ENCODE measurements at places on chromosomes 3 and 15.

- DNase-seq: no peak
These were observed 57.9 kb upstream of the EPHB3 start for GRCh38 chr3:184503647-184504046.

- DNase-seq: no peak
These were observed 699.5 kb upstream of the CFAP20DC start for GRCh38 chr3:59749291-59749690.

GRCh38 chr3:187673012-187673411, 2.8 kb upstream of the SST start:
- DNase-seq: no peak

GRCh38 chr3:188085584-188086560, 68.1 kb upstream of the LPP start:
- DNase-seq: no peak

- DNase-seq: no peak
These were observed 15.0 kb downstream of the FRMD4B start for GRCh38 chr3:69370901-69371301.

DNA sequence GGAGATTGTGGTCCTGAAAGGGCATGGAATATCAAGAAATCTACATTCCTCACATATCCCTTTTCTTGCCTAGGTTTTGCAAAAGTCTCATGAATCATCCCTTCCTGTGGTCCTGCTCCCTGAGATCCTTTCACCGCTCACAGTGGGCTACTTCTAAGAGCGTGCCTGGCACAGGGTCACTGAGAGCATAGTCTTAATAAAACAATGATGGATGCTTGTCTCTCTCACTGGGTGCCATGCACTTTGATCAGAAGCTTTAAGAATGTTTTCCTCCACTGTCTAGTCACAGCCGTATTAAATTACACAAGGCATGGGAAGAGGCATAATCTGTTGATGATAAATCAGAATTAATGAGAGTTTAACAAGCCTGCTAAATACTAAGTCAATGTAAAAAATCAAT, 269.7 kb upstream of the ATP10A start:
- no peak for DNase-seq

DNA sequence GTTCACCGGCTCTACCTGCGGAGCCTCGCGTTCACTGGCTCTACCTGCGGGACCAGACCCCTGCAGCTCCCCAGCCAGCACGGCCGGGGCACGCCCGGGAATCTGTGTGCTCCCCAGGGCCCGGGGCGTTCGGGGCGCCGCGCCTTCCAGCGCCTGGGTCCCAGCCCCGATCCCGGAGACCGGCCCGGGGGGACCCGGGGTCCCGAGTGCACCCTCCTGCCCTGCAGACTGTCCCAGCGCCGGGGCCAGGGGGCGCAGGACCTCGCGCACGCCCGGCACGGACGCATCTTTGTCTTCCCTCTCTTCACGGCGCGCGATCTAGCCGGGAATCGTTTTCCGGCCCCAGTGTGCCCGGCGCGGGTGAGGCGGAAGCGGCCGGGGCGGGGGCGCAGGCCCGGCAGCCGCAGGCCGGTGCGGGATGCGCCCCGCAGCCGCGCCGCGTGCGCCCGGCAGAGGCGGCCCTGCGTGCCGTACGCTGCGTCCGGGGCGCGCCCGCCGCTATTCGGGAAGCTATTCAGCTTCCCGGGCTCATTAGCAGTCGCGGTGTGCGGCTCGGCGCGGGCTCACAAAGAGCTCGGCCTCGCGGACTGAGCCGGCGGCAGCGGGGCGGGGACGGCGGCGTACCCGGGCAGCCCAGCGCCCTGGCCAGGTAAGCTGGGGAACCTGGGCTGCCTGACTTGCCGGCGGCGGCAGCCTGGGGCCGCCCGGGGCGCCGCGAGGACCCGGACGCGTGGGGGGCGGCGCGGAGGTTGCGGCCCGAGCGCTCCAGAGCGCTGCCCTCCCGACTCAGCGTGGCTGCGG, at the start of gene APBA2:
APBA2 (plus strand) TSS at position 345 of the 801 bp plus-strand sequence. CDS start 167,911 bp downstream, outside the sequence.
- DNase-seq: peak; percentile 23

- no peak for DNase-seq
These were observed 385.3 kb downstream of the TBC1D5 start for GRCh38 chr3:17357035-17357710.

DNA sequence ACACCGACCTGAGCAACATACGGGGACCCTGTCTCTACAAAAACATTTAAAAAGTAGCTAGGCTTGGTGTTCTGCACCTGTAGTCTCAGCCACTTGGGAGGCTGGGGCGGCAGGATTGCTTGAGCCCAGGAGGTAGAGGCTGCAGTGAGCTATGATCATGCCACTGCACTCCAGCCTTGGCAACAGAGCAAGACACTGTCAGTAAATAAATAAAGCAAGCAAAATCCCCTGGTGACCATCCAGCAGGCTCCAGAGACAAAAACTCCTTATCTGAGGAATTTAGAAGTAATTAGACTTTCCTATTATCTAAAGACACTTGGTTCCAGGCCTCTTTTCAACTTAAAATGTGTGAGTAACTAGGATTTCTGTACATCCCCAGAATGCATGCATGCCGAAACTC, 29.5 kb upstream of the ZNF774 start:
- DNase-seq: no peak

DNA sequence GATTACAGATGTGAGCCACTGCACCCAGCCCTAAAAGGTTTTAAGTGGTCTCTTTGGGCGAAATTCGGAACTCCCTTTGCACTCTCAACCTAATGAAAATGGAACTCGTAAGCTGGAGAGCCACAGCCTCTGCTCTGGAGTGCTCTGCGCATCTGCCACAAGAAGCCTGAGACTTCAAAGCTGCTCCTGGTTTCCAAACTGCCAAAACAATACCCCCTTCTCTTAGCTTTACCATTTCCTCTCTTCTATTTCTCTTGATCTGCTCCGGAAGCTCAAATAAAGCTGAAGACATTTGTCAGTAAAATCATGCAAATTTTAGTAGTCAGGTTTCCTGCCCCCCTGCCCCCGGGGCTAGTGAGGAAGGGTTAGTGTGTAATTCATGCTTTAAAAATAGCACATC, 312.7 kb downstream of the MFSD1 start:
- DNase-seq: no peak

- DNase-seq: no peak
These were observed 265.5 kb upstream of the ATP10A start for GRCh38 chr15:26128611-26129140.

GRCh38 chr3:194984066-194984465, 286.9 kb downstream of the XXYLT1 start:
- no peak for DNase-seq

DNA sequence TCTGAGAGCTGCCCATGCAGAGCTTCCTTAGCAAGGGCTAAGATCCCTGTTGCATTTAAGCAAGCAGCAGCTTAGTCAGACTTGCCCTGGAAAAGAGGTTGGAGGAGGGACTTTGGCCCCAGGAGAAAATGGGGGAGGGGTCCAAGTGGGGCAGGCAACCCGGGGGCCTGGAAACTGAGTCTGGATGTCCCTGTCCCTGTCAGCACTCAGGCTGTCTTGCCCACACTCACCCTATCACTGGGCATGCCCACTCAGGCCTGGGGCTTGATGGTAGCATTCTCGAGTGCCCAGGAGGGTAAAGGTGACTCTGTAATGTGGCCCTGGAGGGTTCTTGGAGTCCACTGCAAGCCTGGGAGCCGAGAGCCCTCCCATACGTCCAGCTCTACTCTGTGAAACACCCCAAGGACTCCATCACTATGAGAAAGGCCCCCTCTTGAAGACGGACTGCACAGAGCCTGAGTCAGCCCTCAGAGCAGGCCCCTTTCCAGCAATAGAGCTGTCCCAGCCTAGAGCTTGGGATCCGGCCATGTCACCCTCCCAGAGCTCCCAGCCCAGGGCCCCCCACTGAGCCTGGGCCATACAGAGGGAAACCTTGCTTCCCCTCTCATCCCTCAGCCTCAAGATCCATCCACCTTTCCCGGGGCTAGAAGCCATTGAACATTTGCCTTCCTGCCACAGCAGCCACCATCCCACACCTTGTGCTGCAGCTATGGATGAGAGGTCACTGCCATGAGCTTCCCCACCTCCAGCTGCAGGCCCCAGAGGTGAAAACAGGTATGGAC, 13.4 kb downstream of the MYL3 start:
- DNase-seq: no peak

DNA sequence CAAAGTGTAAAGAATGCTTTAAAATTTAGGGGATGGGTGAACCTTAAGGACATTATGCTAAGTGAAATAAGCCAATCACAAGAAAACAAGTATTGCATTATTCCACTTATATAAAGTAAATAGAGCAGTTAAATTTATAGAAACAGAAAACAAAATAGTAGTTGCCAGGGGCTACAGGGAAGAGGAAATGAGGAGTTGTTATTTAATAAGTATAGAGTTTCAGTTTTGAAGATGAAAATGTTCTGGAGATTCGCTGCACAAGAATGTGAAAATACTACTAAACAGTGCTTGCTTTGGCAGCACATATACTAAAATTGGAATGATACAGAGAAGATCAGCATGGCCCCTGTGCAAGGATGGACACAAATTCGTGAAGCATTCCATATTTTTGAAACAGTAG, 32.0 kb downstream of the DNAH12 start:
- no peak for DNase-seq

DNA sequence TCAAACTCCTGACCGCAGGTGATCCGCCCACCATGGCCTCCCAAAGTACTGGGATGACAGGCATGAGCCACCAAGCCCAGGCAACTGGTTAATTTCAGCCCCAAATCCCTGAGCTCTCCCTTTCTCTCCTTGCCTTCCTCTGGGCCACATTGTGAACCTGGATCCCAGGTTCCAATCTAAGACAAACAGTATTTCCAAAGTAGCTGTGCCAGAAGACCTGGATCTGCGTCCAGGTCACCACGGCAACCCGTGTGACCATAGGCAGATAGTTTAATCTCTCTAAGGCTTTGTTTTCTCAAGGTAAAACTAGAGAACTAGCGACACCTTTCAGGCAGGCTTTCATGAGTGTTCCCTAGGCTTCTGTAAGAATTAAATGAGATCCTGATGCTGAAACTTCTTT, 5.9 kb upstream of the RBPMS2 start:
- DNase-seq: no peak

DNA sequence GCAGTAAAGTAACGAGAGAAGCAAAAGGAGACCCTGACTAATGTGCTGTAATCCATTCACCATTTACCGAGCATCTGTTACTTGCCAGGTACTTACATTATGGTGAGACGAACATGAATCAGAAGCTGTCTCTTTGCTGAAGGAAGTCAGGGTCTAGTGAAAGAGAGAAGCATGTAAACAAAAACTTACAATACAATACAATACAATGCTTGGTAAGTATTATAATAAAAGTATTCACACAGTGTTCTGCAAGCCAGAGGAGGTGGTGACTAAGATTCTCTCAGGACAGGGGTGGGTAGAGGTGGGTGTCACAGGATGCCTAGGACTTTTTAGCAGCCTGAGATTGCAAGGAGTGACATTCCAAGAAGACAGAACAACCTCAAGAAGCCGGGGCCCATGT, 50.2 kb upstream of the MGA start:
- no peak for DNase-seq

- DNase-seq: peak; percentile 25
These were observed 1.3 kb upstream of the LRRC58 start for GRCh38 chr3:120350401-120350941.

- DNase-seq: no peak
These were observed 40.2 kb upstream of the UBE2E2 start for GRCh38 chr3:23162934-23163333.

DNA sequence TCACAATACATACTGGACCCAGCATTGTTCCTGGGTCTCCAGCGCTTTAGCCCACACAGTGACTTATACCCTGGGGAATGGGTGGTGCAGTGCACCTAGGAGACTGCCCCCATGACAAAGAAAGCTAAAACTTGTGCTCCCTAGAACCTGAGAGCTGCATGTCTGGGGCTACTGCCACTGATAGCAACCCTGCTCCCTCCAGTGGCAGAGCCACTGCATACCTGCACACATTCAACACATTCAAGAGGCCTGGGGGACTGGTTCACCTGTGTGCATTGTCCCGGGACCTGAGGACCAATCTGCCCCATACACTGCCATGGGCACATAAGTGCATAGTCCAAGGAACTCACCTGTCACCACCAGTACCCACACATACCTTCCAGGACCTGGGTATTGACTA, 302.7 kb upstream of the MANF start:
- DNase-seq: no peak

GRCh38 chr3:156150434-156151066, 30.2 kb downstream of the KCNAB1 start:
- peak; percentile 25 for DNase-seq

GRCh38 chr15:45869034-45869668, 234.3 kb downstream of the SQOR start:
- DNase-seq: no peak

- DNase-seq: peak; percentile 15
These were observed 11.5 kb upstream of the SHF start for GRCh38 chr15:45199136-45199810.

- no peak for DNase-seq
These were observed 16.0 kb upstream of the SRP14 start for GRCh38 chr15:40054855-40055575.

- DNase-seq: no peak
These were observed 42.8 kb downstream of the ABTB1 start for GRCh38 chr3:127715532-127715931.

DNA sequence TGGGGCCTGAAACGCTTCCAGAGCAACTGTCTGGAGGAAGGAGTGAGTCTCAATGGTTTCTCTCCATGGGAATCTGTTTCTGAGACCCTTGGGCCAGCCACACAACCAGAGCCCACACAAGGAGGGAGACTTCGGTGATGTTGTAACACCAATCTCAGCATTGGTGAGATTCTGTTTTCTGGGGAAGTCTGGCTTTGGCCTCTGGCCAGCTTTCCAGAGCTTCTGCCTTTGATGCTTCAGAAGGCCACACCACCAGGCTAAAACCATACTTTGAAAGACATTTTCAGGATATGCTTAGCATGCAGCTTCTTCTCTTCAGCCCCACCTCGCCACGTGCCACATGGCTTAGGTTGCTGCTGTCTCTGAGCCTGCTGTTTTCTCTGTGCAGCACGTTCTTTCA, 3.6 kb upstream of the EEFSEC start:
- no peak for DNase-seq

DNA sequence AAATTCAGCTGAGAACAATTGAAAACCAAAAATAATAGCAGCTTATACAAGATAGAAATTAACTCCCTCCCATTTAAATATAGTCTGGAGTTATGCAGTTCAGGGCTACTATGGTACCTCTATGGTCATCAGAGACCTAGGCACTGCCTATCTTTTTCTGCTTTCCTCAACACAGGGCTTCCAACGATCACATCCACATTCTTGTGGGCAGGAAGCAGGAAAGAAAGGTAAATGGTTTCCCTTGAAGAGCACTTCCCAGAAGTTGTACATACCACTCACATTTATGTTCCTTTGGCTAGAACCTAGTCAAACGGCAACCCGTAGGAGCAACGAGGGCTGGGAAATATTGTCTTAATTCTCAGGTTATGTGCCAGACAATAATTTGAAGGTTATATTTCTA, 197.7 kb upstream of the PRICKLE2 start:
- no peak for DNase-seq

DNA sequence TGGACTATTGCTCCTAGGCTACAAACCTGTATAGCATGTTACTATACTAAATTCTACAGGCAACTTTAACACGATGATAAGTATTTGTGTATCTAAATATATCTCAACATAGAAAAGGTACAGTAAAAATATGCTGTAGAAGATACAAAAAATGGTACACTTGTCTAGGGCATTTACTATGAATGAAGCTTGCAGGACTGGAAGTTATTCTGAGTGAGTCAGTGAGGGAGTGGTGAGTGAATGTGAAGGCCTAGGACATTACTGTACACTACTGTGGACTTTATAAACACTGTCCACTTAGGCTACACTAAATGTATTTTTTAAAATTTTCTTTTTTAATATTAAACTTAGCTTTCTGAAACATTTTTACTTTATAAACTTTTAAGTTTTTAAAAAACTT, 140.5 kb upstream of the SGO1 start:
- no peak for DNase-seq

Measured in NCI-H460 (cell line).